ENCODE measurements at places on chromosomes 7 and 10.
A peak's percentile ranks its signal among the peaks of the same experiment; 100 is the strongest.

GRCh38 chr10:88314362-88314761 lies 268.8 kb downstream of the RNLS start:
- no peak for DNase-seq

DNA sequence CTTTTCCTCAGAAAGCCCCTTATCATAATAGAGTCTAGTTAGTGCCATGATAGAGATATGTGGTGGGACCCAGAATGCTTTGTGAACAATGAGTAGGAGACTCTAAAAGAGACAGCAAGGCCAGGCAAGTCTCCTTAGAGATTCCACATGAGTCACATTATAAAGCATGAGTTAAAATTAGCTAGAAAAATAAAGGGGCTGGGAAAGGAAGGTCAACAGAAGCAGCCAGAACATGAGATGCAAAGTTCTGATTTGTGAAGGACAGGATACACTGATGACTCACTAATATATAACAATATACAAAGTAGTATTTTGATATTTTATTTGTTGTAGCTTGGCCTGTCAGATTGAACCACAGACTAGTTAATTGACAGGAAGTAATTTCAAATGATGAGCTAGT lies 25.3 kb upstream of the SNX13 start:
- DNase-seq: no peak

DNA sequence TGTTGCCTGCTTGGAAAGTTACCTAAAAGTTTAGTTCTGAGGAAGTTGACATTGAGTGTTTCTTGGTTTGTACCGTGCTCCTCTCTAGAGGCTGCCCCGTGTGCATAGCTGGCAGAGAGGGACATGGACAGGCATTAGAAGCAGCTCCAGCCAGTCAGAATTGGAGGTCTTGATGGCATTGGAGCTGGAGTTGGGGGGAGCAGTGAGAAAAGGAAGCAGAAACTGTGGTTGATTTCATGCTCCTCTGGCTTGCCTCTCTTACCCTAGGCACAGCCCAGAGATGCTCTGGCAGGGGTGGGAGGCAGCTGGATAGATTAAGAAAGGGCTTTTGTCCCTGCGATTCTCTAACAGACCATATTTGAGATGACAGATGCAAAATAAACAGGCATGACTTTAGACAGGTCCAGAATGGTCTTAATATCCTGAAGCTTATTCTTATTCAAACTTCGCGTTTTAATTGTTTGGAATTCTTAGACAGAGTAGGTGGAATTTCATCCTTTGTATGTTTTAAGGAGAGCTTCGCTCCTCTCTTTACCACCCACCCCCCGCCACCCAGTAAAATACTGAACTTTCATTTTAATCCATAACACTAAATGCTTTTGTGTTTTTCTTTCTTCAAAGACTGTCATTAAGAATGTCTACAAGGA lies 73.5 kb upstream of the GLCCI1 start:
- peak; percentile 4 for DNase-seq

GRCh38 chr7:22860337-22860736 lies 37.7 kb upstream of the TOMM7 start:
- DNase-seq: no peak

- DNase-seq: peak; percentile 17
Measured at GRCh38 chr7:23696916-23697441, 13.0 kb upstream of the STK31 start.

DNA sequence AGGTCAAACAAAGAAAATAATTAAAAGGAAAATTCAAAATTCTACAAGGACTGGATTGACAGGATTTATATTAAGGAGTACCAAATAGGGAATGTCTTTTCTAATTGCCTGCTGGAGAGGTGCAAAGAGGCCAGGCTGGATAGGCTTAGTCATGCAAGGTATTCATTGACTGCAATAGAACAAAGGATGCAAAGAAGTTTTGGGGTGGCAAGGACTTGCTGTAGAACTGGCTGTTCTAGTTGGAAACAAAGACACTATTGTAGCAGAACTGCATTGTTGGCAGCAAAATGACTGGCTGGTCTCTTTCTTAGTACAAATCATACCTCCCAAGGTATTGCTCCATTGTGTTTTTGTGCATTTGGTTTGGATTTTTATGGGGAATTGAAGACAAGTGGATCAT lies 10.1 kb downstream of the ITGB8 start:
- DNase-seq: no peak

GRCh38 chr7:89943525-89944050 lies 210.7 kb upstream of the STEAP1 start:
- DNase-seq: no peak

DNA sequence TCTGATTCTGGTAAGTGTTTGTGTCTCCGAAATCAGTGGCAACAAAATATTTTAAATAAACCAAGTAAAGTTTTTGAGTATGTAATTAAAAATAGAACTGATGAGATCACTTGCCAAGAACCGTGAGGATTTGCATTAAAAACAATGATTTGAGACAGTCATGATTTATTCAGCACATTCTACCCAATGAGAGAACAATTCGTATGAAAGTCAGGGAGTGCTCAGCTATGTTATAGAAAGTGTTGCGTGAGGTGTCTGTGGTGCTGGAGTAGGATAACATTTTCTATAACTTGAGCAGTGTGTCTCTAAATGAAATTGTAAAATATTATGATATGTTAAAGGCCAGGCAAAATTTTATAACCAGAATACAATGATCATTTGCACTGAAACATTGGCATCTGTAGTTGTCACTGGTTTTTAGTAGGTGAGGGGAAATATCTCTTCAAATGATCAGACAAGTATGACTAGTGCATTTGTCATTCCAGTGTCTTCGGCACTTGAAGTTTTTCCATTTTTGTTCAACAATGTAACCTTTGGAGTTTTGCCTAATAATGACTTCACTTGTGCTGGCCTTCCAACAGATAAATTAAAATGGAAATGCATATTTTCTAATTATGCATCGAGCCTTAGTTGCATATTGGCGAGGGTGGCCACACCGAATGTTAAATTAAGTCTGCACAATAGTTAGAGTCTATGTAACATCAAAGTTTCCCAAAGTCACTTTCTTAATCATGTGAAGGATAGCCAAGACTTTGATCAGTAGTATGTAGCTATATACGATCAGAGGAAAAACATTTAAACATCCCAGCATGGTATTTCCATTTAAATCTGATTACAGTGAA lies 335.9 kb downstream of the GFRA1 start:
- DNase-seq: no peak

DNA sequence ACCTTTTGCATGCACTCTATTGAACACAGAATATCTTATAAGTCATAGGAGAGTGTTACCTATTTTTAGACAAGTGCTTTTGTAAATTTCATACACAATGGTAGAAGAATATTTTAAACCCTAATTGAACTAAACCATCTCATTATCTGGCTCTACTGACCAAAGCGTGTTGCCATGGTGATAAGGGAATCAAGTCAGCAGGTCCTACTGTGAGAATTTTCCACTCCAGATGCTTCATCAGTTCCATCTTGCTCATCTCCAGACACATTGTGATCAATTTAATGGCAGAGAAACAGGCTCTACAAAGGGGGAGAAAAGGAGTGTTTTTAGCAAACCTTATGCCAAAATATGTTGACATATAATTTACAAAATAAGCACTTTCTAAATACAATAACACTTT lies 621.9 kb upstream of the GHITM start:
- peak; percentile 20 for DNase-seq

DNA sequence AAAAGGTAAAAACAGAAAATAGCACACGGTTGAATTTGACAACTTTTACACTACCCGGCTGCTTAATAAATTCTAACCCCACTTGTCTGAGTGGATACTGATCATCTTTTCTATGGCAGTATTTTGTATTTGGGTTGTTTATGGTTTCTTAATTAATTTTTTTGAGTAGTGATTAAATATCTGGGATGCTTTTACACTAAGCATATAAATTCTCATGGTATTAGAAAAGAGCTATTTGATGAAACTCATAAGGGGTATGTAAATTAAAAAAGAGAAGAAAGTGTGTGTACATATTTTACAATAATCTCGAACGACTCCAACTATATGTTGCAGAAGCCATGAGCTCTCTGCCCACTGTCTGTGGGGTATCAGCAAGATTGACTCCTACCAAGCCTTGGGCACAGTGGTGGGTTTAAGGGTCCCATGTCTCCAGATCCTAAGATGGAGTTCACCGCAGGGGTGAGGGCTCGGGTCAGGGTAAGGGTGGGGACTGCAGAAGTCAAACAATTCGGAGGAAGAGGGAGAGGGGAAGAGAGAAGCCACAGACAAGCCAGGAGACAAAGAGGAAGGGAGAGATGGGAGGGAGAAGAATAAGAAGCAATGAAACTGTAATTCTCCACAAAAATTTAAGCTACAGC lies 7.6 kb upstream of the HOXA13 start:
- DNase-seq: no peak

DNA sequence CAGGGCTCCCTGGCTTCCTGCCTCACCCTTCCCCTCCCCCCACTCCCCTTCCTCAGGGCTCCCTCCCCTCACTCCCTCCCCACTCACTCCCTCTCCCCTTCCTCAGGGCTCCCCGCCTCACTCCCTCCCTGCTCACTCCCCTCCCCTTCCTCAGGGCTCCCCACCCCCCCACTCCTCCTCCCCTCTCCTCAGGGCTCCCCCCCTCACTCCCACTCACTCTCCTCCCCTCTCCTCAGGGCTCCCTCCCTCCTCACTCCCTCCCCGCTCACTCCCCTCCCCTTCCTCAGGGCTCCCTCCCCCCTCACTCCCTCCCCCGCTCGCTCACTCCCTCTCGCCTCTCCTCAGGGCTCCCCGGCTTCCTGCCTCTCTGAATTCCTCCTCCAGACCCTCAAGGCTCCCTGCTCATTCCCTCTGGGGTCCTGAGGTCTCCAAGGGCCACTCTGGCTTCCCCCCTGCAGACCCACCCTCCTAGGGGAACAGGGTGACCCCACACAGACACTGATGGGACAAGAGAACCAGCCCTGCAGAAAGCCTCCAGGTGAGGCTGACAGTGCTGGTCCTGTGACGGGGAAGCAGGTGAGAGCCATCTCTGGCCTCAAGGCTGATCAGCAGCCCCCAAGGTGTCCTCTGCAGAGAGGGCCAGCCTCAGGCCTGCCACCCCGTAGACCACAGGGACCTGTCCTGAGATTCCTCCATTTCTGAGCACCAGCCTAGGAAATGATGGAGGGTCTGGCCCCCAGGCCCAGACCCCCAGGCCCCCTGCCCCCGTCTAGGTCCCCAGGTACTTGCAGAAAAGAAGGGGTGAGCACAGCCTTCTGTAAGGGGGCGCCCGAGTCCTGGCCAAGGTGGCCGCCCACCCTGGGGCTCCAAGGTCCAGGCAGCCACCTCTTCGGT lies 47.2 kb downstream of the PWWP2B start:
- DNase-seq: peak; percentile 61

GRCh38 chr7:3979611-3980299 lies 678.7 kb downstream of the SDK1 start:
- no peak for DNase-seq

GRCh38 chr10:3858051-3858845 lies 73.2 kb upstream of the KLF6 start:
- DNase-seq: no peak

- DNase-seq: no peak
Measured at GRCh38 chr7:17126413-17127268, 171.8 kb upstream of the AHR start.

DNA sequence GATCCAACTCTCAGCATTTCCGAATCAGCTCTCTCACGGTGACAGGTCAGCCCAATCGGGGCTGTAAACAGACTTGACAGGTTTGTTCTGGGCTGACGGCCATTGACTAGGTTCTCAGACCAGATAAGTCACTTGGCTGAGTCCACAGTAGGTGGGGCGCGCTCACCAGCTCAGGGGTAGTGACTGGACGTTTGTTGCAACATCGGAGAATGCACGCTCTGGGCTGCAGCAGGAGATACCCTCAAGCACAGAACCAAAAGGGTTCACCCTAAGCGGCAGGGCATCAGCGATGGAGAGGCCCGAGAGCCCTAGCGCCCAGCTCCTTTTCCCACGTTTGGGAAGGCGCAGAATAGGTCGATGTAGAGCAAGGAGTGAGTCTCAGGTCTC lies 1.8 kb downstream of the KLLN start:
- no peak for DNase-seq

GRCh38 chr7:134546955-134547354 lies 2.0 kb upstream of the AKR1B15 start:
- no peak for DNase-seq

GRCh38 chr7:123581162-123581459 lies 20.5 kb upstream of the ASB15 start:
- no peak for DNase-seq

- no peak for DNase-seq
Measured at GRCh38 chr10:61612009-61612408, 50.7 kb upstream of the CABCOCO1 start.

DNA sequence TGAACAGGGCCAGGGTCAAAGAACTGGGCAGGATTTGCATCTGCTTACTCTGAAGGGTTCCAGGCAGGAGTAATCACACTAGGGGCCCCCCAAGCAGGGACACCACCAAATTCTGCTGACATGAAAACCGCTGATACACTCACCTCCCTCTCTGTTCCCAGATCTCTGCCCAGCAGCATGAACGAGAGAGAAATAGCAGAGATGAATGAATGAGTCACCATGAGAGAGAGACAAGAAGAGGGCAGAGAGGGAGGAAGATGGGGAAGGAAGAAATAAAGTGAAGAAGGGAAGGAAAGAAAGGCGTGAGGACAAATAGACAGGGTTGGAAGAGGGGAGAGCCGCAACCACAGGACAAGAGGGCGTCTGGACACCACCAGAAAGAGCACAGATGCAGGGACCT lies 285.9 kb upstream of the NEBL start:
- DNase-seq: no peak

- no peak for DNase-seq
Measured at GRCh38 chr10:119654540-119654939, 3.4 kb downstream of the BAG3 start.

DNA sequence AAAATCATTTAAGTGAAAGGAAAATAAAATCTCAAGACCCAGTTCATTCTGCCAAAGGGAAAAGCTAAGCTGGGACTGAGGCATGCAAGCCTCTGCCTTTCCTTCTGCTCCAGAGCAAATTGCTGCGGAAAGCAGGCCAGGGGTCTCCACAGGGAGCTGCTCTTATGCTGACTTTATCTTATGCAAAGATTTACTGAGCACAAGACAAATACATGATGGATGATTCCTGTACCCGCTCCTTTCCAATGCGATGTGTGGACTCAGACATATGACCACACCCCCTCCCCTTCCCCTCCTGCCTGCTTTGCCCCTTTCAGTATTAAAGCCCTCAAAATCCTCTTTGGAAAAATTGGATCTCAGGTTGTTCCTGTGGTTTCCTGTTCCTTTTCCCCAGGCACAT lies 74.2 kb upstream of the INSIG1 start:
- DNase-seq: no peak

DNA sequence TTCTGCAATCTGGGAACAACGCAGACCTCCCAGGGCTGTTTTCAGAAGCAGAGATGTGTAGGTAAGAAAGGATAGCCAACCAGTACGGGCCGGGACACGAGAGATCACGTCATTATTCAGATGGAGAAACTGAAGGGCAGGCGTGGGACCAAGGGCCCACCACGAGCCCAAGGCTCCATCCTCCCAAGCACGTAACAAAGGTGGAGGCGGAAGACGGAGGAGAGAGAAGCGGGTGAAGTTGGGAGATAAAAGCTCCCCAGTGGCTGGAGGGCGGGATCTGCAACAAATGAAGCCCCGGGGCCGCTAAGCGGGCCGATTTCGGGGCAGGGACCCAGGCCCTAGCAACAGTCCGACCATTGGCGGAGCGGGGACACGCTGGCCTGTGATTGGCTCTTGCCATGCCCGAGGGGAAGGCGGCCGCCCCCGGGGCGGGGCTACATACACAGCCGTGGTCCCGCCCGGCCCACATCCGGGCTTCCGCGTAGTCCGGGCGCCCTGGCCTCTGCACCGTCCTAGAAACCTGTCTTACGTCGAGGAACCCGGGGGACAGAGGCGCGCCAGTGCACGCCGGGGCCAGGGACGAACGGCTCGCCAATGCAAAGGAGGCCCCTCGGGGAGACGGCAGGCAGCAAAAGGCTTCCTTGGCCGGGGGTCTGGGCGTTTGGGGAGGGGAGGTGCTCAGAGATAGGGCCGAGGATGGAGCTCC lies 15.5 kb downstream of the HSPB1 start:
- peak; percentile 96 for DNase-seq
